Left lung (tissue), 14 donors: ENCODE measurements at places on chromosomes 4 and X. TPM values are rescaled to one million over a fixed set of nuclear protein-coding genes. Genes with fewer than 3 reads are reported as not detected.

Gene HTN3
- not detected for total RNA-seq

Gene RAI2
- 20.6 TPM for total RNA-seq

Gene AREG
- total RNA-seq, result 16.8 TPM

Gene ADH1C
- 1.8 TPM for total RNA-seq

Gene S100P
- 5.9 TPM for total RNA-seq

Gene L1CAM
- total RNA-seq, result 0.55 TPM

Gene ZNF711
- 0.97 TPM for total RNA-seq

Gene HOPX
- total RNA-seq, result 729 TPM

Gene LINC00632
- 458 TPM for total RNA-seq

- DNase-seq, result no peak
Measured at GRCh38 chr4:121786221-121786620, 14.9 kb upstream of the EXOSC9 start.

DNA sequence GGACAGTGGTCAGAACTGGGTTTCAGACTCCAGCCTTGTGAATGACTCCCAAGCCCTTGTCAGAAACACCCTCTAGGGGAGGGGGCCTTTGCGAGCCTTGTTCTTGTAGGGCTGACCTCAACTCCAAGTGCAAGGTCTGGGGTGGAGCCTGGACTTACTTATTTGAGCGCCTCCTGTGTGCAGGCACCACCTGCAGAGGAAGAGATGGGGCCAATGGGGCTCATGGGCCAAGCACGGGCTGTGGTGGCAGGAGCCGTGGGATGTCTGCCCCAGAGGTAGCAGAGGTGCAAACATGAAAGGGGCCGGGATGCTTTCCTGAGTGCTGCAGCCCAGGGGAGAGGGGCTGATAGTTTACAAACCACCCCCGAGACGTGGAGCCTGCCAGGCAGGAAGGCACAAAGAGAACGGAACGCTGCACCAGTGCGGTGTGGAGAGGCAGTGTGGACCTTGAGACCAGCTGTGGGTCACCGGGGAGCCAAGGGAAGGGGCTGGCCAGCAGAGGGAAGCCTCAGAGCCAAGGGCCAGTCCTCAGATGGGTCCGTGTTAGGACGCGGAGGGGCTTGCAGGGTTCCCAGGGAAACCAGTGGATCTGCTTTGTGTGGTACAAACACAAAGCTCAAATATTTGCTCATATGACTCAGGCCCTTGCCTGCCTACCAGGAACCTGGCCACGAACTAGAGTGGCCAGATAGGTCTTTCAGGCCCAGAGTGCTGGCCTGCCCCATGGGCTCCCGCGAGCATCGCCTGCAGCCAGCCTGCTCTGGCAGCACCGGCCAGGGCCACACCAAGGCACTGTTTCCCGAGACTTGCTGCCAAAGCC lies 8.7 kb upstream of the TADA2B start:
- no peak for DNase-seq

DNA sequence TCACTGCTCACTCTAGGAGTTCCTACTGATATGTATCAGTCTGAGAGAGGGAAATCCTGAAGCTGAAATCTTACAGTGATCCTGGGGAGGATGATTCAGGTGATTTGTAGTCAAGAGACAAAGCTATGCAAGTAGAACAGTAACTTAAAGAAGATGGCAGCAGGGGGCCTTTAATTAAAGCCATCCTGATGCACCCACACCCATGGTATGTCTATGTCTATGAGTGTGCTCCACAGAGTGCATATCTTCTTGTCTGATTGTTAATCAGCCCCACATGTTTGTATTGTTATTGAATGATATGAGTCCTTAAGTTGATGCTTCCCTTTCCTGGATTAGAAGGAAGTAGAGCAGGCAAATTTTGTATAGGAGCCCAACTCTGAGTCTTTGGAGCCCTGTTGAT lies 78.8 kb downstream of the NHS start:
- no peak for DNase-seq

GRCh38 chr4:182944484-182945213 lies 27.5 kb upstream of the DCTD start:
- no peak for DNase-seq

DNA sequence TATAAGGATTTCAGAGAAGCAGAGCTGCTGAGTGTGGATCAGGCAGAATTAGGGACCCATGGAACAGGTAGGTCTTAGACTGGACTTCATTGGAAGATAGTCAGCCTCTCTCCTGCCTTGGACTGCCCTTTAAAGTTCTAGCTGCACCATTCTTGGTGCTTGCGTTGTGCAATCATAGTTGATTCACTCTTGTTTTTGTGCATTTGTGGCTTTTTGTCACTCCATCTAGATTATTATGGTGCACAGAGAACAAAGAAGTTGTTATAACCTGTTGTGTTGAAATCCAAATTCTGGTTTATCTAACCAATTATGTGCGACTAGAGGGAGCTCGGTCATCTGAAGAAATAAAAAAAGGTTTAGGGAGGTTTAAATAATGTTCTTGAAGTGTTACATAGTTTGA lies 59.3 kb downstream of the JADE1 start:
- DNase-seq, result no peak

- peak; percentile 35 for DNase-seq
Measured at GRCh38 chrX:138018145-138018799, 452.3 kb downstream of the ZIC3 start.

- DNase-seq, result no peak
Measured at GRCh38 chr4:150371869-150372268, 210.1 kb upstream of the MAB21L2 start.

- DNase-seq, result no peak
Measured at GRCh38 chr4:5267408-5267807, 216.1 kb downstream of the STK32B start.

DNA sequence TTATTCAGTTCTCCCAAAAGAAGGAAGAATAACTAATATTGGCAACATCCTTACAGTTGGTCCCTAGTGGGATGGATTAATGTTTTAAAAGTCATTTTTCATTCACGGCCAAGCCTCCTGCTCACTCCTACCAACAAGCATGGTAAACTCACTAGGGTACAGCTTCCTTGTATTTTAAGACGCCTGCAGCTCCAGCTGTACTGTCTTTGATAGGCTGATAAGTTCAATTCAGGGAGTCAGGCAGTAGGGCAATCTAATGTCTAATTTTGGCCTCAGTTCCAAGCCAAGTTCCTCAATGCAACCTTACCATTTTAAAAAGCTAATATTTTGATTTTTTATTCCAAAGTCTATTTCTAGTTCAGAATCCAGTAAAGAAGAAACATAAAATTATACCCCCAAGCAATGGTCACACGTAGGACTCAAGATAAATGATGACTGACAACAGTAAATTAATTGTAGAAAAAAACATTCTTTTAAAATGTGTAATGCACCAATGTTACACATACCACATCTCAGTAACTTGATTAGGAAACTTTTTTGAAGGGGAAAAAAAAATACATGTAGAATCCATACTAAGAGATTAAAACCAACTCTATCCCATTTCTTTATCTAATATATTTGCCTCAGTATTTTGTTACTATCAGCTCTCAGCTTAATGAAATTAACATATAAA lies 9.3 kb downstream of the LCORL start:
- no peak for DNase-seq

DNA sequence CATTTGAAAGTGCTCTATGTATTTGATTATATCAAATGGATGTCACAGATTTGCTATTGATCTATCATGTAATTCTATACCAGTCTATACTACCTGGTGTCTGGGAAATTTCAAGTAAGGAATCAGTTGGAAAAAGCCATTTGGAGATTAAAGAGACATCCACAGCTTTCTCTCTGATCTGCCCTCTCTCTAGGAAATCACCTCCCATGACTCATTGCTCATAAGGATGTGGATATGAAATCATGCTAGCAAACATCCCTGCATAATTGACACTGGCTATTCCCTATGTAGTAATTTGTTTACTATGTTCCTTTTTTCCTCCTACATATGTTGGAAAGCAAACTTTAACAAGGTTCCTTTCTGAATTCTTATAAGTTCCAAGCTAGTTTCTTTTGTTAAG lies 94.3 kb downstream of the TEX13A start:
- no peak for DNase-seq

GRCh38 chr4:14790494-14790893 lies 211.8 kb upstream of the CPEB2 start:
- no peak for DNase-seq

- DNase-seq, result no peak
Measured at GRCh38 chrX:9396930-9397329, 67.9 kb upstream of the TBL1X start.

DNA sequence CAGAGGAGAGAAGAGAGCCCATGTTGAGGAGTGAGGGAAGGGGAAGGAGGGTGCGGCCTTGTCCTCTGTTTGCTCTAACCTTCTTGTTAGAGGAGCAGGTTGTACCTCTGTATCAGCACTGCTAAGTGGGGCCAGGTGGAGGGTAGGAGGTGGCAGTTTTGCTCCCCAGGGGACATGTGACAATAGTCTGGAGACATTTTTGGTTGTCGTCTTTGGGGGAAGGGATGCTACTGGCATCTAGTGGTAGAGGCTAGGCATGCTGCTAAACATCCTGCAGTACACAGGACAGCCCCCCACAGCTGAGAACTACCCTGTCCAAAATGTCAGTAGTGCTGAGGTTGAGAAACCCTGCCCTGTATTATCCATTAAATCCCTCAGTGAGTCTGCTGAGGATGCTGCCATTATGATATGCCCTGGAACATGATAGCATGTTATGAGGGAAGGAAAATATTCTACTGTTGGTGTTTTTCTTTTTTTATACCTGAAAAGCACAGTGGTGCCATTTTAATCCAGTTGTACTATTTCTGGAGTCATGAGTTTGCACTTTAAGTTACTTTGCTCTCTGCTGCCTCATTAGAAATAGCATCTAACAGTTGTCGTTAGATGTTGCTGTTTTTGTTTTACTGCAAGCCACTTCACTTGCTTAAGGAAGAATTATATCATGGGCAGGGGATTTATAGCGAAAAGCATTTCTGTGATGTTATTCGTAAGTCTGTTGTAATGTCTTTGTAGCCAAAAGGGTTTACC lies 90.6 kb downstream of the LRP2BP start:
- no peak for DNase-seq

GRCh38 chr4:17132226-17132625 lies 233.8 kb upstream of the LDB2 start:
- no peak for DNase-seq

- DNase-seq, result peak; percentile 84
Measured at GRCh38 chr4:152045807-152046571, 285.2 kb upstream of the GATB start.

DNA sequence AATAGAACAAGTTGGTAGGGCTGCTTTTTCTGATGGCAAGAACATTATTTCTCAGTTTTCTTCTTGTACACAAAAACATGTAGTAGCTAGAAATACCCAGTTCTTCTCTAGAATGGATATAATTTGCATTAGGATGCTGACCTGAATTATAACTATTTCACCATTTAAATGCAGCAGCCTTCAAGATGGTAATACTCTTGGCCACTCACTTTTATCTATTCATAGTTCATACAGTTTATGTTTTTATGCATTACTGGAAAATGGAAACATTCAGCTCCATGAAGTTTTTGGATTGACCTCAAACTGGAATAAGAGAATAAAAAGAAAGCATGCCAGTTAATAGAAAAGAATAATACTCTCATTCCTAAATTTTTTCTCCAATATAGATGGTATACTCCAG lies 487.4 kb downstream of the PABPC4L start:
- DNase-seq, result peak; percentile 68

- no peak for DNase-seq
Measured at GRCh38 chr4:32477518-32477917, 1757.3 kb downstream of the PCDH7 start.

DNA sequence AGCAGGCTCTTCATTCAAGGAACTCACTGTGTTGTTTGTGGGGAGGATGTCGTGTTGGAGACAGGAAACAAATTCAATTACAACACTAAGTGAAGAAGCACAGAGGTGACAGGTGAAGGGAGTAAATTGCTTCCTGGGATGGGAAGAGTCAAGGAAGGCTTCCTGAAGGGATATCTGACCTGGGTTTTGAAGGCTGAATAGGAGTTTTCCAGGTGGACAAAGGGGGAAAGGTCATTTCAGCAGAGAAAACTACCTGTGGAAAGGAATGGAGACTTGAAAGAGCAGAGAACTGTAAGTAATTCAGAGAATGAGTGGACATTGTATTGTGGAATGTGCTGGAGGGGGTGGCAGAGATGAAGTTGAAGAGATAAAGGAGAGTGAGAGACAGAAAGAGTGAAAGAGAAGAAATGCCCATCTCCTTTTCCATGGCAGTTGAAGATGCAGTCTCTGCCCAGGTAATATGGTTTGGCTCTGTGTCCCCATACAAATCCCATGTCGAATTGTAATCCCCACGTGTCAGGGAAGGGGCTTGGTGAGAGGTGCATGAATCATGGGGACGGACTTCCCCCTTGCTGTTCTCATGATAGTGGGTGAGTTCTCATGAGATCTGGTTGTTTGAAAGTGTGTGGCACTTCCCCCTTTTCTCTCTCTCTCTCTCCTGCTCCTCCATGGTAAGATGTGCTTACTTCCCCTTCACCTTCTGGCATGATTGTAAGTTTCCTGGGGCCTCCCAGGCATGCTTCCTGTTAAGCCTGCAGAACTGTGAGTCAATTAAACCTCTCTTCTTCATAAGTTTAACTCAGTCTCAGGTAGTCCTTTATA lies 205.7 kb upstream of the BCOR start:
- no peak for DNase-seq

DNA sequence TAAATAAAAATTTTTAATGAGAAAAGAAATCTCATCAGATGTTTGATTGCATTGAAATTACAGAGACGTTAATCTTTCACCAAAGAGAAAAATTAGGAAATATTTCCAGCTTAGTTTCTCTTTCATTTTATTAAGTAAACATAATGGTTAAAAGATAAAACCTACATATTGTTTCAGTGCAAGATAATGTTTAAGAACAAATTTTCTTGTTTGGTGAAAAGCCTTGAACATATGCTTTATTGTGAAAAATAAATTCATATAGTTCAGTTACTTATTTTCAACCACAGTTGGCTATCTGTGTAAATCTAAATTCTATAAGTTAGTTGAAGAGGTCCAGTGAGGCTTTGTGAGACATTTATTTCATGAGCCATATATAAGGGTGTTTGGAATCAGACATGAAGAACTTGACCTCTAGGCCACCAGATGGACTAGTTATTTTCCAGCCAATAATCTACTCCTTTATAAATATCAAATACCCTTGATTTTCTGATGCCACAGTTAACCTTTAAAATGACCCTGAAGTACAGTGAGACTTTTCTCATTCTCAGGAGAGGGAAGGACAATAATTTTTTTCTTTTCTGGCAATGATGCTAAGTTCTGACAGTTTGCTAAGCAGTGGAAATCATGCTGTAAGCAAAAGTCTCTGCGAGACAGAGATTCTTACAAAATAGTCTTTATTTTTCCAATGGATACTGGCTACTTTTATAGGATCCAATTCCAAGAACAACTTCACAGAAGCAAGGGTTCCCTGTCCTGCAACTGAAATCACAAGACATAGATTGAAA lies 2.5 kb downstream of the ARSJ start:
- DNase-seq, result no peak
